ENCODE measurements at places on chromosomes 3 and 15.

DNA sequence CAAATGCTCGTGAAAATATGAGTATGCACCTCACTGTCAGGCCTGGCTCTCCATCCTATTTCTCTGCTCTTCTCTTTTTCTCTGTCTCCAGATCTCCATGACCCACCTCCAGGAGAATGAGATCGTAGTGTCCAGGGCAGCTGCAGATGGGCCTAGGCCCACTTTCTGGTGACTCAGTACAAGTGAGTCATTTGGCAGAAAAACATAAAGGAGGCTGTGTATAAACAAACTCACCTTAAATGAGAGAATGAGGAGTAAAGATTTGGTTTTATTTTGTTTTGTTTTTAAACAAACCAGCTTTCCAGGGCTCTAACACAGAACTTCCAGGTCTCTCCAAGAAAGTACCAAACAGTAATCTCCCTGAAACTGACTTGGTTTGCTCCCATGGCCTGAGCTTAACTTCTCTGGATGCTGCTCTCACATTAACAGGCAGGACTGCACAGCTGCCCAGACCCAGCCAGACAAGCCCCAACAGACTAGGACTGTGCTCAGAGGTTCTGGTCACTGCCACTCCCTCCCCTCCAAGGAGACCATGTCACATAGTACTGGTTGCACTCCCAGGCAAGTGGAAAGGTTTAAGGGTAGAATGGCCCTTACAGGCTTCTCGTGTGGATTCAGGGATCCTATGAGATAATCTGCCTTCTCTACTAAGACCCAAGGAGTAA, 1.5 kb upstream of the HEG1 start:
- no peak overlapping the region for H3K27ac ChIP-seq
- no peak for DNase-seq
- H3K4me1 ChIP-seq = peaks cover 34% of the 10 kb centered on the region
- H3K36me3 ChIP-seq = peaks cover 4% of the 10 kb centered on the region
- H3K4me3 ChIP-seq = no peak overlapping the region
- peaks cover 20% of the 10 kb centered on the region for H3K27me3 ChIP-seq

DNA sequence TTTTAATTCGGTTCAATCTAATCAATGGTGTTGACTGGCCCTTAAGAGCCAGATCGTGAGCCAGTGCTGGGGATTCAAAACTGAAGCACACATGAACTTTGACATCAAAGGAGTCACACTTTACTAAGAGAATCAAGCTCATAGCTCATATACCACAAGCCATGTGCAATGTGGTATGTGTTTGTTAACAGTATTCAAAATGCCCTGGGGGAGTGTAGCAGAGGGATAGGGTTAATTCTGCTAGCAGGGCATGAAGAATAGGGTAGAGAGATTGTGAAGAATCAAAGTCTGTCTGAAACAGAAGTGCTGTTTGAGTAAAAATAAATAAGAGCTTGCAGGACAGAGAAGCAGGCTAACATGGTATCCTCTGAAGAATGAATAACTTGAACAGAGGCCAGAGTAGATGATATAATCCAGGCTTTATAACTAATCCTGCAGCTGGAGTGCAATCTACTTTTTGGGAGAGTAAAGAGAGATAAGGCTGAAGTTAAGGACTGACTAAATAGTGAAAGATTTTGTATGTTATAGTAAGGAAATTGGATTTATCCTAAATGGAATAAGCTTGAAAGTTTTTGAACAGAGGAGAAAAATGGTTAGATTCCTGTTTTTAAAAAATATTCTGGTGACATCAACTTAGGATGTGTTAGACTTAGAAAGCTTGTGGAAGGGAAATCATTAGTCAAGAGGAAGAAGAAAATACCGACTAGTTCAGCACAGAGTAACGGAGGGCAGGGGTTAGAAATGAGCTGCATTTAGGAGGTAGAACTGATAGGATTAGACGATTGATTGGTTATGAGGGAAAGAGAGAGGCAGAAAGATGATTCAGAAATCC, 292.0 kb downstream of the NFKBIZ start:
- H3K36me3 ChIP-seq = peaks cover 2% of the 10 kb centered on the region
- H3K4me1 ChIP-seq = peaks cover 1% of the 10 kb centered on the region
- DNase-seq = no peak

DNA sequence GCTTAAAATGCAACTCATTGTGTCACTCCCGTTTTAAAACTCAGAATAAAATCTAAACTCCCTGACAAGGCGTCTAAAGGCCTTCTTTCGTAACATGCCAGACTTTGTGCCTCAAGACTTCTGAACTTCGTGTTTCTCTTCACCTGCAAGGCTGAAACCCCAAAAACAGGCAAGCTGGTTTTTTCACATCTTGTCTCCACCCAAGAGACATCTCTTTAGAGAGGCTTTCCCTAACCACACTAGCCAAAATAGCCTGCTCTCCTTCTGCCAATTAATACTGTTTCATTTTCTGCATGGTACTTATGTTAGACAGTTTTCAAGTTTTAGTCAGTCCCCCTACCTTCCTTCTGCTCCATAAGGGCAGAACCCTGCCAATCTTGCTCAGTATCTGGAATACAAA, 41.6 kb downstream of the RAF1 start:
- no peak overlapping the region for H3K27ac ChIP-seq
- peaks cover 21% of the 10 kb centered on the region for H3K4me1 ChIP-seq
- no peak overlapping the region for H3K4me3 ChIP-seq
- H3K36me3 ChIP-seq = peaks cover 6% of the 10 kb centered on the region
- no peaks in the 10 kb centered on the region for H3K27me3 ChIP-seq

DNA sequence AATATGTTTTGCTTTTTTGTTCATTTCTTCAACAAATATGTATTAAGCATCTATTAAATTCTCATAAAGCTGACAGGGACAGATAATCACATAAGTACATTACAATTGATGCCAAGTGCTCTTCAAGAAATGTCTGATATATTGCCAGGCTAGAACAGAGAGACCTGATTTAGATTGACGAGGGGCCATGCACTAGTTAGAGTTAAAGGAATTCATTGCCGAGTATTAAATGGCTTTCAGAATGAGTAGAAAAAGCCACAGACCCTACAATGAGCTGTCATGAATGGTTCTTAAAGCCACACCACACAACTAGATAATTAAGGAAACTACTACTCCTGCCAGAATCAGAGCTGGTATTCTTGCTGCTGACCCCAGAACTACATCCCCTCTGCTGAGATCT, 250.2 kb upstream of the MME start:
- no peak overlapping the region for H3K27ac ChIP-seq
- no peaks in the 10 kb centered on the region for H3K27me3 ChIP-seq
- no peaks in the 10 kb centered on the region for H3K4me1 ChIP-seq
- no peak for DNase-seq
- no peaks in the 10 kb centered on the region for H3K36me3 ChIP-seq

DNA sequence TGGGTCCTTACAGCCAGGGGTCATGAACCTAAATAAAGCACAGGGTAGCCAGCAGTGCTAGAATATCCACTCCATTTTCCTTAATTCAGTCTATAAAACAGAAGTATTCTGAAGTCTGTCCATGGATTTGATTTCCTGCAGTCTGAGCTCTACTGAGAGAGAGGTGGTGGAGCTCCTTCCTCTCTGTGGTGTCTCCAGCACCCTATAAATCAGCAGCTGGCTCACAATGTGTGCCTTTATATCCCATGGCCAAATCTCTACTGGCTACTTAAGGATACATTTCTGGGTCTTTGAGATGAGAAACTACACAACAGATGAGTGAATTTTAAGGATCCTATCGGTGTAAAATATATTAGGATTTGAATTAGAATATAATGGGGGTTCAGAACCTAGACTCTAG, 339.9 kb upstream of the RBMS3 start:
- DNase-seq = no peak
- peak overlapping the region; percentile 44 for H3K27ac ChIP-seq
- H3K4me1 ChIP-seq = peaks cover 21% of the 10 kb centered on the region
- H3K27me3 ChIP-seq = peaks cover 2% of the 10 kb centered on the region

- no peak overlapping the region for H3K27ac ChIP-seq
- H3K36me3 ChIP-seq = no peaks in the 10 kb centered on the region
- no peak for DNase-seq
- H3K27me3 ChIP-seq = peaks cover 38% of the 10 kb centered on the region
Observed at GRCh38 chr3:149589332-149589731, 68.5 kb downstream of the WWTR1 start.

- peaks cover 21% of the 10 kb centered on the region for H3K27me3 ChIP-seq
- no peaks in the 10 kb centered on the region for H3K4me1 ChIP-seq
- H3K36me3 ChIP-seq = no peaks in the 10 kb centered on the region
- no peak for DNase-seq
Observed at GRCh38 chr3:149316437-149316836, 17.0 kb downstream of the TM4SF18 start.

- DNase-seq = no peak
- H3K4me3 ChIP-seq = no peak overlapping the region
- no peaks in the 10 kb centered on the region for H3K4me1 ChIP-seq
- H3K27me3 ChIP-seq = peaks cover 13% of the 10 kb centered on the region
- no peak overlapping the region for H3K27ac ChIP-seq
- no peaks in the 10 kb centered on the region for H3K36me3 ChIP-seq
Observed at GRCh38 chr3:193225302-193226125, 15.5 kb upstream of the PLAAT1 start.

DNA sequence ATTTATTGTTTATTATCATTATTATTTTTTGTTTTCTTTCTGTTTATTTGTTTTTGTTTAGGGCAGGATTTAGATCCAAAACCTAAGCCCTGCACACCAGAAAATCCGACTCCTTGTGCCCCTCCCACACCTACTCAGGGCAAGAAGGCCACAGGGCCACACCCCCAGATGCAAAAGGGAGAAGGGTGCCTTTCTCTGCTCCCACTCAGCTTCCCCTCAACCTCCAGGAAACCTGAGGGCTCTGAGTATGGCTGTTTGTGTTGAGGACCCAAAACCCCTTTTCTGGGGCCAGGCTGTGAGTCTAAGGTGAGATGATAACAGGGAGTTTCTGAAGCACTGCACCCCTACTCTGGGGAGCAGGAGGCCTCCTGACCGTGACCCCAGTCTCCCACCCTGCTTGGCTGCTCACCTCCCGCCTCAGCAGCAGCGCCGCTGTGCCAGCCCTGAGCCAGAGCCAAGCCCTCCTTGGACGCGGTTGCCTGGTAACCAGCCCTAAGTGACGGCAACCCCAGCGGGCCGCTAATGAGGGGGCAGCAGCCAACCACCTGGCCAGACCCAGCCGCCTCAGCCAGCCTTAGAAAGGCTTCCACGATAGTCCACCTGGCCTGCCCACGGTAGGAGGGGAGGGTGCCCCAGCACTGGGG, 6.4 kb upstream of the C15orf39 start:
- no peak for DNase-seq
- H3K27ac ChIP-seq = no peak overlapping the region
- peaks cover 5% of the 10 kb centered on the region for H3K27me3 ChIP-seq
- no peaks in the 10 kb centered on the region for H3K36me3 ChIP-seq
- H3K4me1 ChIP-seq = peaks cover 21% of the 10 kb centered on the region

DNA sequence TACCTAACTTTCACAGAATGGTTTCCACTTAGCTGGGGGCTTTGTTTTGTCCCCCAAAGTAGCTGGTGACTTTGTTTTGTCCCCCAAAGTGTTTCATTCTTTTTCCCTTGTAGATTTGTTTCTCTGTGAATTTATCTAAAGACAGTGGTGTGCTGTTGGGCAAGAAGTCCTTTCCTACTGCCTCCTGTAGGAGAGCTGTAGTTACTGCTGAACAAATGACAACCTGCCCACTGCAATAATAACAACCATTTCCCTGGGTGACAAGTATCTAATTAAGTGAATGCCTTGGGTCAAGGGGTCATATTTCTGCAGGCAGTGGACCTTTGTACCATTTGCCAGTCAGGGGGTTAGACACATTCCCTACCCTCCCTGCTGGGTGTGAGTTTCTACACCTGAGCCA, 125.4 kb upstream of the BFSP2 start:
- H3K4me3 ChIP-seq = no peak overlapping the region
- no peaks in the 10 kb centered on the region for H3K36me3 ChIP-seq
- H3K4me1 ChIP-seq = peaks cover 4% of the 10 kb centered on the region

DNA sequence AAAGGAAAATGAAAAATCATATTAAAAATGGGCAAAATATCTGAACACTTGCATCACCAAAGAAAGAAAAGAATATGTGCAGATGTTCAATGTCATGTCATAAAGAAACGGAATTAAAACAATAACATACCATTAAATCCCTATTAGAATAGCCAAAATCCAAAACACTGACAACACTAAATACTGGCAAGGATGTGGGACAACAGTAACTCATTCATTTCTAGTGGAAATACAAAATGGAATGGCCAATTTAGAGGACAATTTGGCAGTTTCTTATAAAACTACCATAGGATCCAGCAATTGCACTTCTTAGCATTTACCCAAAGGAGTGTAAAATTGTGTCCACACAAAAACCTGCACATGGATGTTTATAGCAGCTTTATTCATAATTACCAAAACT, 542.5 kb upstream of the UBE2E2 start:
- no peaks in the 10 kb centered on the region for H3K36me3 ChIP-seq
- no peaks in the 10 kb centered on the region for H3K27me3 ChIP-seq
- no peaks in the 10 kb centered on the region for H3K4me1 ChIP-seq

DNA sequence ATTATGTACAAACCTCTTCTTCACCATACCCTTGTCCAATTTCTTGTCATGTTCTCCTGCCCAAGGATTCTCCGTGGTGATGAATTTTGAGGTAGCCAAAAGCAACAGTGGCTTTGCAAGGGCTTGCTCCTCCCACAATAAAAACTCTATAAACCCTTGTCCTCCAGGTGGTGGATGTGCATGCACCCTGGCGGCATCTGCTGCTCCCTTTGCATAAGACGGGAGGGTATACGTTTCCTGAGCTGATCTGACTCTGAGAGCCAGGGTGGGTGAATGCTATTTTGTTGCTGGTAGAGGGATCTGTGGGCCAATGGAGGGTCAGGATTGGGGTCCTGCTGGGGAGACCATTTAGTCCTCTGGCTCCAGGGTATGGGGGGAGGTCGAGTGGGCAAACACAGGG, 5.4 kb downstream of the DNAH1 start:
- no peaks in the 10 kb centered on the region for H3K27me3 ChIP-seq
- DNase-seq = no peak
- no peak overlapping the region for H3K27ac ChIP-seq

DNA sequence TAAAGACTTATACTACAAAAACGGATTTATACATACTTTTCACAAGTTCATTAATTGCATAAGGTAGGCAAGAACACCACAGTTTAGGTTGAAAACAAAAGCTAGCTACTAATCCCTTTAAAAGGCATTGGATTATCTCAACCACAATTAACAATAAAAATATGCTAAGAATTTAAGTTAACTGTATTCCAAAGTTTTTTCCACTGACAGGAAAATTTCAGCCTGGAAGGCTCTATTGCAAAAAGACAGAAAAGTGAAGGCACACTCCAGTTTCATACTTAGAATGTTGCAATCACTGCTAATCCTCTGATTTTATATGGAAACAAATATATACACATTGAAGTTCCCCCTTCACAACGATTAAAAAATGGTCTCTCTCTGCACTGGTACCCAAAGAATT, 71.5 kb downstream of the TJP1 start:
- peaks cover 11% of the 10 kb centered on the region for H3K27me3 ChIP-seq
- H3K36me3 ChIP-seq = no peaks in the 10 kb centered on the region
- H3K27ac ChIP-seq = no peak overlapping the region
- no peak overlapping the region for H3K4me3 ChIP-seq
- no peak for DNase-seq
- no peaks in the 10 kb centered on the region for H3K4me1 ChIP-seq

- H3K4me3 ChIP-seq = no peak overlapping the region
- H3K4me1 ChIP-seq = no peaks in the 10 kb centered on the region
- no peaks in the 10 kb centered on the region for H3K27me3 ChIP-seq
- no peak overlapping the region for H3K27ac ChIP-seq
- H3K36me3 ChIP-seq = no peaks in the 10 kb centered on the region
Observed at GRCh38 chr3:28698706-28699105, 350.1 kb upstream of the AZI2 start.
